Activated naive CD8-positive, alpha-beta T cell treated with anti-CD3 and anti-CD28 coated beads for 36 hours (primary cell): ENCODE measurements at places on chromosomes 6 and 20. TPM values are rescaled to one million over a fixed set of nuclear protein-coding genes. Genes with fewer than 3 reads are reported as not detected.

Gene PHACTR3
- total RNA-seq = not detected

Gene TBC1D22B
- total RNA-seq = 13.9 TPM

Gene TREM1
- total RNA-seq = 0.30 TPM

Gene TRMT6
- 33.1 TPM for total RNA-seq

Gene CST7
- total RNA-seq = 44.7 TPM

Gene DLGAP4
- 14.6 TPM for total RNA-seq

Gene TBX18
- total RNA-seq = not detected

Gene SIGLEC1
- not detected for total RNA-seq

Gene CD93
- total RNA-seq = 0.08 TPM

Gene ANKRD66
- total RNA-seq = not detected

Gene SLC22A1
- not detected for total RNA-seq

Gene LAMA5
- 0.38 TPM for total RNA-seq

Gene ARMH2
- not detected for total RNA-seq

Gene FNDC1
- total RNA-seq = 0.04 TPM

Gene TRIM10
- total RNA-seq = not detected

Gene ARG1
- total RNA-seq = not detected

Gene GDAP1L1
- not detected for total RNA-seq

Gene PDE10A
- total RNA-seq = not detected

Gene GFRAL
- total RNA-seq = not detected

Gene UFL1
- 29.4 TPM for total RNA-seq

Gene PERP
- 2.1 TPM for total RNA-seq

Gene RIPOR3
- total RNA-seq = not detected

Gene MACROD2
- 0.12 TPM for total RNA-seq

Gene GRM1
- total RNA-seq = not detected

Gene LY6G5C
- total RNA-seq = 2.3 TPM

Gene NKAIN2
- not detected for total RNA-seq

Gene HCRTR2
- not detected for total RNA-seq

Gene RAB44
- not detected for total RNA-seq

Gene MLN
- not detected for total RNA-seq
